Activated CD4-positive, alpha-beta T cell treated with anti-CD3 and anti-CD28 coated beads, Interleukin-2, amount 10 ng/mL, durations not matched to agents 7 days and 5 days (primary cell): ENCODE measurements at places on chromosomes 4 and X.
A peak's percentile ranks its signal among the peaks of the same experiment; 100 is the strongest.

DNA sequence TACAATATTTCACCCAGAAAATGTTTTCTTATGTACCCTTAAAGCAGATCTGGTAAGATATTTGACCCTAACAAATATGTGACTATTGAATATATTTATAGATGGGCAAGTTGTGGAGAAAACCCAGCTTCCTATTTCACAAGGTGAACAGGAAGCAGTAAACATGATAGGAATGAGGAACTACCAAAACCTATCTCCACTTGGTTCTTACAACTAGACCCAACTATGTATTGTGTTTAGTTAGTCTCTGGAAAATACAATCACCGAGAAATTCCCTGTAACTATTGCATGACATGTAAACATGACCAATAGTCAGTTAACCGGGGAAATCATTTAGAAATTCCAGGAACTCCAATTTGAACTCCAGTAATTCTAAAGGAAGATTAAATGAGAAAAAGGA, 8.4 kb upstream of the RXFP1 start:
- no peak for DNase-seq

DNA sequence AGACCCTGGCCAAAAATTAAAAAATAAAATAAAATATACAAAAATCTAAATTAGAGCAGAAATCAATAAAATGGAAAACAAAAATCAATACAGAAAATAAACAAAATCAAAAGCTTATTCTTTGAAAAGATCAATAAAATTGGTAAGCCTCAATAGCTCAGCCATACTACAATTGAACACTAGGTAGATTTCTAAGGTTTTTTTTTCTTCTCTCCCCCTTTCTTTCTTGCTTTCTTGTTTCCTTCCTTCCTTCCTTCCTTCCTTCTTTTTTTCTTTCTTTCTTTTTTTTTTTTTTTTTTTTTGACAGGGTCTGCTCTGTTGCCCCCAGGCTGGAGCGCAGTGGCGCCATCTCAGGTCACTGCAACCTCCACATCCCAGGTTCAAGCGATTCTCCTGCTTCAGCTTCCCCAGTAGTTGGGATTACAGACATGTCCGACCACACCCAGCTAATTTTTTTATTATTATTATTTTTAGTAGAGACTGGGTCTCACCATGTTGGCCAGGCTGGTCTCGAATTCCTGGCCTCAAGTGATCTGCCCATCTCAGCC, 23.4 kb upstream of the PPP3CA start:
- no peak for DNase-seq

DNA sequence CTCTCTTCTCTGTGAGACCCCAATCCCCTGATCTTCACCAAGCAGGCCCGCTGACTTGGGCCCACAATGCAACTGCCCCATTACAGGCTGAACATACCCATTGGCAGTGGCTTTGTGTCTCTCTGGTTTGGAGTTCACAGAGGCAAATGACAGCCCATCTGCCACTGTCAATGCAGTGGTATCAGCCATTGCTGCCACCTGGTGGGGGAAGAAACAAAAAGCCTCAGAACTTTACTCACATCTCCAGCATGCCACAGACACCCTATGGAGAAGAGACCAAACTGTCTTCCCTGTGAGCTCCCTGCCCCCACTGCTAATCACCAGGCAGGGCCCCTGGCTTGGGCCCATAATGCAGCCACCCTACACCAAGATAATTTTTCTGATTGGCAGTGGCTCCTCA, 729.3 kb upstream of the ACTRT1 start:
- DNase-seq: peak; percentile 31

DNA sequence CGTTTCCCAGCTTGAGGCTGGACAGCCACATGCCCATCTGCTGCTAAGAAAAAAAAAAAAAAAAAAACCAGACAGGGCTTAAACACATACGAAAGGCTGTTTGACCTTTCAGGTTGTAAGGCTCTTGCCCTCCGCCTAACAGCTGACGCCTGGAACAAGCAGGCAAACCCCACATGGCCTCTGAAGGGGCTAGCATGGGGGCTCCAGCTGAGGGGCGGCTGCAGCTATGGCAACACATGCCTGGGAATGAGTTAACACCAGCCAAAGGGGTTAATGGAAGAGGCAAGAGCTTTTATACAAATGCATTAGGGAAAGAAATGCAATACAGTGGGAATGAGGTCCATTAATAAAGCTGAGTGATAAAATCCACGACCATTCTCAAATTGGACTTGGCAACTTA, 183.6 kb downstream of the ENOX2 start:
- no peak for DNase-seq

DNA sequence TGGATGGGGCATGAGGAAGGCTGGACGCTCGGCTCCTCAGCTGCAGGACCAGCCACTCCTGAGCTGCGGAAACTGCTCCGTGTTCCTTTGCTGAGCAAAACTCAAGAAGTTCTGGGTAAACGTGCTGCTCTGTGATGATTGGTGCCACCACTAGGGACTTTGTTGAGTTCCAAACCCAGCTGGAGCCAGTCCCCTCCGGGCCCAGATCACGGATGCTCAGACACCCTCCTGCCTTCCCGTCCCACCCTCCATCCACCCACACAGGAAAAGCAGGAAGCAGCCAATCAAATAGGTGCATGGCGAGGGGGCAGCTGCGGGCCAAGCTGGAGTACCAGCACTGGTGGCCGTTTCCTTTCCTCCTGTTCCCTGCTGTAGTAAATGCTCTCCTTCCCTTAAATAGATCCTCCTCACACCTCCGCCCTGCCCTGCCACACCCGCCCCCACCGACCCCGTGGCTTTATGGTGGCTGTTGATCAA, 68.0 kb downstream of the ADRA2C start:
- no peak for DNase-seq

DNA sequence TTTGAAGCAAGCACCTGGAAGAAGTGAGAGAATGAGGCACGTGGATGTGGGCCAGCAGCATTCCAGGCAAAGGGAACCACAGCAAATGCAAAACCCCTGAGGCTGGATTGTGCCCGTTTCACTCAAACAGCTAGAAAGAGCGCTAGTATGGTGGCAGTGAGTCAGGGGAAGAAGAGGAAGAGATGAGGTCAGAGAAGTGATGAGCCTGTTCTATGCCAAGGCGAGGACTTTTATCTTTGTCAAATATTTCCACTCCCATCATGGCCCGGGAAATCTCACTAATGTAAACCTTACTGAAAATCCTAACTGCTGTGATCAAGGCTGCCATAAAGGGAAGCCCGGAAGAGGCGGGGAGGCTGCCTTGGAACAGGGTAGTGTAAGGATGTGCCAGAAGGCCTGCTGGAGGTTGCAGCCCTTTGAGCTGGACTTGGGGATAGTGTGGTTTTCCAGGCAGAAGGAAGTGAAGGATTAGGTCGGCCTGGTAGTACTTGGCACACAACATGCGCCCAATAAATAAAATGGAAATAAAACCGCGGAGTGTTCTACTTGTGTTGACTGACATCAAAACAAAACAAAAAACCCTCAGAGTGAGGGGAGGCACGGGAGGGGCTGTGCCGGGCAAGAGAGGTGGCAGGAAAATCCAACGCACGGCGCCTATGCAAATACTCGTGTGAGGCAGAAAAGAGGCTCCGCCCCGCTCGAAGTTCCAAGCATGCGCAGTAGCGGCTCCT, 1.2 kb upstream of the CDK16 start:
- DNase-seq: peak; percentile 7

GRCh38 chr4:88533088-88533790, 9.7 kb upstream of the PYURF start:
- no peak for DNase-seq

DNA sequence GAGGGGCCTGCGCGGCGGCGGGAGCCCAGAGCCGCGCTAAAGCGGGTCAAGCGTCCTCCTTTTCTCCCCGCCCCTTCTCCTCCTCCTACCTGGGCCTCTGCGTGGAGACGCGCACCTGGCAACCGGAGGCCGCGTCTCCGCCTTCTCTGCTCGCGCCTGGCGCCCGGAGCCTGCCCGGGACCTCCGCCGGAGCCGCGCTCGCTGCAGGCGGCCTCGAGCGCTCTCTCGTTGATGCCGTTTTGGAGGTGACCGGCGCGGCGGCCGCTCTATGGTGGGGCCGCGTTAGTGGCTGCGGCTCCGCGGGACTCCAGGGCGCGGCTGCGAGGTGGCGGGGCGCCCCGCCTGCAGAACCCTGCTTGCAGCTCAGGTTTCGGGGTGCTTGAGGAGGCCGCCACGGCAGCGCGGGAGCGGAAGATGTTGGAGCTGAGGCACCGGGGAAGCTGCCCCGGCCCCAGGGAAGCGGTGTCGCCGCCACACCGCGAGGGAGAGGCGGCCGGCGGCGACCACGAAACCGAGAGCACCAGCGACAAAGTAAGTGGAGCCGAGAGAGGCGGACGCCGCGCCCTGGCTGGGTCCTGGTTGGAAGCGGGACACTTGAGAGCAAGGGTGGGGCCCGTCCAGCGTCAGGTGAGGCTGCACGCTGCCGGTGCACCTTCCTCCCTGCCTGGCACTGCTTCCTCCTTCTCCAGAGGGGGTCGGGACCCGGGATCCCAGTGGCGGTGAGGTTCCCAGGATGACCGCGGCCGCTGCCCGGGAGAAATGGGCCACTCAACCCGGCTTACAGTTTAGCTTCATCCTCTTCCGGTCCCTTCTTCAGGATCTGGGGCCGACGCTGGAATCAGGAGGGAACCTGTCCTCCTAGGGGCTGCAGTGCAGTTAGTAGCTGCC, at the start of gene CDS1:
Gene CDS1 (plus strand): TSS at position 140 of the 888 bp plus-strand sequence. CDS start 275 bp downstream, at position 415.
- peak; percentile 19 for DNase-seq

GRCh38 chrX:19805046-19805690, 82.2 kb downstream of the SH3KBP1 start:
- no peak for DNase-seq

DNA sequence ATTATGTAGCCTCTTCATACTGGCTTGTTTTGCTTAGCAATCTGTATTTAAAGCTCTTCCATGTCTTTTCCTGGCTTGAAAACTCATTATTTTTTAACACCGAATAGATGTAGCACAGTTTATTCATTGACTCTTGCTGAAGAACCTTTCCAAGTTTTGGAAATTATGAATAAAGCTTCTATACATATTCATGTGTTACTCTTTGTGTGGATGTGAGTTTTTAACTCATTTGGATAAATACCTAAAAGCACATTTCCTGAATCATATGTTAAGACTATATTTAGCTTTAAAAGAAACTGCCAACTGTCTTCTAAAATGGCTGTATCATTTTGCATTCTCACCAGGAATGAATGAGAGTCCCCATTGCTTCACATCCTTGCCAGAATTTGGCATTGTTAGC, 2061.7 kb upstream of the AGA start:
- DNase-seq: no peak

DNA sequence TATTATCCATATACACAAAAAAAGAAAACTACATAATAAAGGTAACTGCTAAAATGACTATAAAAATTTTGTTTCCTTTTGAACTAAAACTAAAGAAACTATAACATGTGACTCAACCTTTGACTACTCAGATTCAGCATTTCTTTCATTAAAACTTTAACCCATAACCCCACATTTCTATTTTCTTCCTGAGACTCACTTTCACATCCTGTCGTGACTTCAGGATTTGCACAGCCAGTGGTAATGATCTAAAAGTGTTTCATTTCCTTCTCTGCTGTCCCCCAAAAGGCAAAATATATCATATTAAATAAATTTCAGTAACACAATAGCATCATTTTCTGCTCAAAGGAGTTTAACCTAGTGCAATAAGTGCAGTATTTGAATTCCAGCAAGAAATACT, 1022.4 kb upstream of the DIAPH2 start:
- no peak for DNase-seq

GRCh38 chrX:123720486-123720885, 12.4 kb downstream of the THOC2 start:
- no peak for DNase-seq

- DNase-seq: no peak
These were observed 434.8 kb upstream of the CT83 start for GRCh38 chrX:116897526-116897925.

- DNase-seq: no peak
These were observed 11.8 kb downstream of the HTN1 start for GRCh38 chr4:70062000-70062399.

GRCh38 chrX:151633157-151633556, 62.1 kb upstream of the PRRG3 start:
- no peak for DNase-seq

DNA sequence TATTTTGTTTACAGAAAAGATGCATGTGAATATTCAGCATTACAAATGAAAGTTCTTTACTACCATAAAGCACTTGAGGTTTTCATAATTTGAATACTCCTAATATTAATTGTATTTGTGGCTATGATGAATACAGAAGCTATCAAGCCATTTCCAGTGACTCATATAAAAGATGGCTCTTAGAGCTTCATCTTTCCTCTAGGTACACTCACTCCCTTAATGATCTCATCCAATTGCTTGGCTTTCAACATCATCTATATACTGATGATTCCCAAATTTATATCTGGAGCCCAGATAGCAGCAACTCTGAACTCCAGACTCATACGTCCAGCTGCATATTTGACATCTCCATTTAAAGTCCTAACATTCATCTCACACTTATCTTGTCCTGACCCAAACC, 183.4 kb upstream of the FAM241A start:
- DNase-seq: no peak

GRCh38 chr4:18636001-18636585, 614.5 kb upstream of the LCORL start:
- no peak for DNase-seq

DNA sequence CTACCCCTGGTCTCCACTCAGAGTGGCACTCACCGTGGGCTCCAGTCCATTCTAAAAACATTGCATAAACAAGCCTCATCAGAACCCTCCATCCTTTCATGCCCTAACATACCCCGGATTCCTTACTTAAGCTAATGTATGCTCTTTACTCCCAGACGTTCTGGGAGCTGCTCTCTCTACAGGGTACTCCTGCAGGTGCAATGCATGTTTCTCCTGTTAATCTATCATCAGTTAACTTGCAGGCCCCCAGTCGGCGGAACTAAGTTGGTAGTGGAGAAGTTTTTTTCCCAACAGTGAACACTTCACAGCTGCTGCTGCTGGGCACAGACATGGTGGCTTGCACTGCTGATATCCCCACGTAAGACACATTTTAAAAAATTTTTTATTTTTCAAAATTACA, 161.6 kb upstream of the FAT1 start:
- no peak for DNase-seq

DNA sequence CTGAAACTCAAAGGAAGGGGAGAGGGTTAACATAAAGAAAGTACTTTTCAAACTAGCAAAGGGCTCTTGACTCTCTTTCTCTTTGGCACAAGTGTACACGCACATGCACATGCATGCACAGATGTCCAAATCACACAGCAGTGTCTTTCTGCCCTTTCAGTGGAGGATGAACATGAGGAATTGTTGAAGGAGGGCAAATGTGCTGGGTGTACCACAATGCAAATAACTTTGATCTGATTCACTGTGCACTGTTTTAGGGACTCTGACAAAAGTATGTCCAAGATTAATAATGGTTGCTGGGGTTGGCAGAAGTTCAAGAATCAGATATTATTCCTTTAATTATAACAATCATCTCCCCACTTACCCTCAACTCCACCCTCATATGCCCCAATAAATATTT, 93.8 kb downstream of the GPC4 start:
- no peak for DNase-seq
